Caudate nucleus (tissue), 63 donors: ENCODE measurements at places on chromosomes 2 and 18.

- no peak for DNase-seq
Observed at GRCh38 chr2:96207073-96207773, 1.4 kb downstream of the STARD7 start.

- no peak for DNase-seq
Observed at GRCh38 chr18:31633392-31634330, 42.0 kb downstream of the TTR start.

- no peak for DNase-seq
Observed at GRCh38 chr2:8848328-8849100, 11.1 kb upstream of the KIDINS220 start.

GRCh38 chr2:69816923-69817542 lies 12.4 kb upstream of the GMCL1 start:
- peak; percentile 7 for DNase-seq

DNA sequence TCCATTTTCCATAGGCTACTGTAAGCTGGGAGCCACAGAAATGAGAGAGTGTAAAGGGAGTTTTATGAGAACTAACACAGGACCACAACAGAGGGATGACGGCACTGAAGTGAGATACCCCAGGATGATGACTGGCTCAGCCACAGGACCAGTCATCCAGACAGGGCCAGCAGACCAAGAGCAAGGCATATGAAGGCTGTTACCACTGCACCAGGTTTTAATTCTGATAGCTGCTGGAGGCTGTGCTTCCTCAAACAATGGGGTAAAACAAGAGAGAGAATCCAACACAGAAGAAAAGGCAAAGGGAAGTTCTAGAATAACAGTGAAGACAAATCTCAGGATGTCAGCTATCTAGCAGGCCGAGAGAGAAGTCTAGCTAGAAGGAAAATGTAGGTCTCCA lies 94.9 kb downstream of the BCL2 start:
- no peak for DNase-seq

GRCh38 chr18:33577685-33578517 lies at the start of gene ASXL3:
Gene ASXL3 (plus strand): TSS chr18:33578219. CDS start chr18:33578632, 413 bp downstream.
- peak; percentile 29 for DNase-seq

- DNase-seq, result no peak
Observed at GRCh38 chr2:134714228-134714627, 4.6 kb downstream of the TMEM163 start.

DNA sequence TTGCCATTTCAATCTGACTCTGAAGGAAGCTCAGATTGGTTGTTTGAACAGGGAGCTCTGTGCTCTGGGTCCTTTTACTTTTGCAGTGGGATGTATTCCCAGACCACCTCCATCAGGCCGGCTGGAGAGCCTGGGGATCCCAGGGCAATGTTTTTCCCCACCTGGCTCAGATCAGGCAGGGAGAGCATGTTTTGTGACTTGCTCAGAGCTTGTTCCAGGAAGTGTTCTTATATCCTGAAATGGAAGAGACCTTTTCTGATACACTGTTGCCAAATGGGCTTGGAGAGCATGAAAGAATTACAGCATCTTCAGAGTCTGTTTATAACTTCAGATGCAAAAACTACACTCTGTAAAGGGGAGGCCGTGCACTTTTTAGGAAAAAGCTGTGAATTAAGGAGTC lies 56.0 kb downstream of the LIPG start:
- DNase-seq, result no peak

DNA sequence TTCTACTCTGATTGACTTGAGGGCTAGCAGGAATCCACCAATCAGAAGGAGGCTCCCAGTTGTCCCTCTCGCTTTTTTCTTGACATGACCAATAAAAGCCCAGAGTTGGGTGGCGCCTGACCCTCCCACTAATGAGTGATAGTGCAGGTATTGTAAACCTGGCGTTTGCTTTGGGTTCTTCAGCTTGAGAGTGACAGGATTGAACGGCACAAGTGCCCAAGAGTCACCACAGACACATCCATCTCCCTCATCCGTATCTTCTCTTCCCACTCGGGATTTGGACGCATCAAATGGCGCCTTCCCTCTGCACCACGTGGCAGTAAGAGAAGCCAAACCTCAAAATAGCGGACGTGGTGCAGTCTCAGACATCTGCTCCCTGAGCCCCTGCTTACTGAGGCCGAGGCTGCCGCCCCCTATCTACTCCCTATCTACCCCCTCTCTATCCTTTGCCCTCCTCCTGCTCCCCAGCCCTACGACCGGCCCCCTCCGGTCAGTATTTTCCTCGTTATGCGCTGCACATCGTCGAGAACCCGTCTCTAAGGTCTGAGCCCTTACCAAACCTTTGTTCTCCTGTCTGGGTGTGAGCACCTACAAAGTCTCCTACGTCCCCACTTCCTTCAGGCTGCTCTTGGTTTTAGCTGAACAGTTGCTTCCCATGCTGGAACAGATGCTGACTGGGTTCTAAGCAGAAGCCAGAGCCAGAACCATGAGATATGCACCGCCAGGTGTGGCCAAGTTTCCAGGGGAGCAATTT lies 881 bp upstream of the FAM161A start:
- peak; percentile 88 for DNase-seq

DNA sequence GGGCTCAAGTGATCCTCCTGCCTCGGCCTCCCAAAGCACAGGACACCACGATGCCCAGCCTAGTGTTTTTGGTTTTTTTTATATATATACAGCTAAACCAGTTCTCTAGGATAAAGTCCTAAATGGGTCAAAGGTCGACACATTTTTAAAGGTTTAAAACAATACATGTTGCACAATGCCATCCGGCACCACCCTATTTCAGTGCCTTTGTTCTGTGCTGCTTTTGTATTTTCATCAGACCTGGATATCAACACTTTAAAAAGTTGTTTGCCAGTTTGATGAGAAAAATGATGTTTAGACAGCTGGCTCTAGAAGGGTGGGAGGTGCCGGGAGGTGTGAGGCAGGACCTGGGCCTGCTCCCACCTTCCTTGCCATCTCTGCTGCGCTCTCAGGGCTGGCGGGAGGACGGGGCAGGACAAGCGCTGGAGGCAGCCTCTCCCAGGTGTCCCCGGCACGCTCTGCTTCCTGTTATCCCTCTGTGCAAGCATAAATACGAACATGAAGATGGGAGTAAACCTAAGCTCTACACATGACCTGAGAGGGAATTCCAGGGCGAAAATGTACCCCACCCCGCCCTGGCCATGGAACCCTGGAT lies 103.7 kb downstream of the HS6ST1 start:
- DNase-seq, result no peak

- DNase-seq, result no peak
Observed at GRCh38 chr2:132515010-132515409, 98.4 kb downstream of the GPR39 start.

- no peak for DNase-seq
Observed at GRCh38 chr18:63433334-63433866, 11.1 kb upstream of the VPS4B start.
